Tongue (tissue), 3 donors: ENCODE measurements at places on chromosomes 2 and 18.
A peak's percentile ranks its signal among the peaks of the same experiment; 100 is the strongest.

GRCh38 chr2:2620604-2621003, 289.5 kb upstream of the MYT1L start:
- DNase-seq: no peak

DNA sequence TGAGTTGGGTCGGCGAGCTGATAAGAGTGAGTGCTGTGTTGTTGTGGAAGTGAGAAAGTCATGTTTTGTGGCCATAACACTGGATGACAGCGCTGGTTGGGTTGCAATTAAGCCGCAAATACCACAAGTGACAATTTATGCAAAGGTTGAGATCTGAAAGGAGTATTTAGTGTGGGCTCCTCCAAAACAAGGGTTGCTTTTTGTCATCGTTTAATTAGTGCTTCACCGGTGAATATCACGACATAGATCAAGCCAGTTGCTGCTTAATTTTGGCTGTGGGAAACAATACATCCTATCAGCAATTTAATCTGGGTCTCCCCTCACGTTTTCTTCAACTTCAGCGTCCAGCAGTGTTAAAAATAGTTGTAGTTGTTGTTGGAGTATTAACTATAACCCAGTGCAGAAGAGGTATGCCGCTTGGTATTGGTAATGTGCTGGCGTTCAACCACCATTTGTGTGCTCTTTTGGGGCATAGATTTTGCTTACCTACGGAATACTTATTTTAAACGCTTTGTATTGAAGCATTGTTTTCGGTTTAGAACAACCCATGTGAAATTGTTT, 662 bp downstream of the ACVR2A start:
- peak; percentile 54 for DNase-seq

- DNase-seq: no peak
Measured at GRCh38 chr2:151472966-151473365, 63.3 kb downstream of the RIF1 start.

DNA sequence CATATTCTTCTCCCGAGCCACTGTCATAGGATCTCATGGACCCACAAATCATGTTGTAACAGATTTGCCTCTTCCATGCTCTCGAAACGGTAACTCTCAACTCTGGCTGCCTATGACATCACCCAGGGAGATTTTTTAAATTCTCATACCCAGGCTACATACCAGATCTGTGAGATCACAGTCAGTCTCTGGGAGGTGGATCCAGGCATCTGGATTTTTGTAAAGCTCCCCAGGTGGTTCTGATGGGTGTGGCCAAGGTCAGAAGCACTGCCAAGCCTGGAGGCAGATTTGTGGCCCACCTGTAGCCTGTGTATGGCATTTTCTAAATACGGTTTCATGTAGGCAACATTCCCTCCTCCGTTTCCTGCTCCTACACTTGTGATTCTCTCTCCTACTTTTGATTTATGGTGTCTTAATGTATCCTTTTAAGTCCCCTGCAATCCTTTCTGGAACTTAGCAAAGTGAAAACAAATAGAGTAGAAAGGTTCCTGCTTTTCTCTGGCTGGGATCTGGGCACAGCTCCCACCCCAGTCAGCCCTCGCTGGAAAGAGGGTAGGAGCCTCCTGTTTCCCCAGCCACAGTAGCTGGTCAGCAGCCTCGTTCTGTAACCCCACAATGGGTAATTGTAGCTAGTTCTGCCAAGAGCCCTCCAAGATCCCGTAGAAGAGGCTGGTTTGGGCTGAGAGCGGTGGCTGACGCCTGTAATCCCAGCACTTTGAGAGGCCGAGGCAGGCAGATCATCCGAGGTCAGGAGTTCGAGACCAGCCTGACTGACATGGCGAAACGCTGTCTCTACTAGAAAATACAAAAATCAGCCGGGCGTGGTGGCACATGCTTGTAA, 96.2 kb downstream of the KLHL29 start:
- DNase-seq: peak; percentile 68

- no peak for DNase-seq
Measured at GRCh38 chr2:235494716-235495372, 1.0 kb downstream of the AGAP1 start.

- DNase-seq: no peak
Measured at GRCh38 chr2:197121756-197122385, 188.7 kb downstream of the ANKRD44 start.

DNA sequence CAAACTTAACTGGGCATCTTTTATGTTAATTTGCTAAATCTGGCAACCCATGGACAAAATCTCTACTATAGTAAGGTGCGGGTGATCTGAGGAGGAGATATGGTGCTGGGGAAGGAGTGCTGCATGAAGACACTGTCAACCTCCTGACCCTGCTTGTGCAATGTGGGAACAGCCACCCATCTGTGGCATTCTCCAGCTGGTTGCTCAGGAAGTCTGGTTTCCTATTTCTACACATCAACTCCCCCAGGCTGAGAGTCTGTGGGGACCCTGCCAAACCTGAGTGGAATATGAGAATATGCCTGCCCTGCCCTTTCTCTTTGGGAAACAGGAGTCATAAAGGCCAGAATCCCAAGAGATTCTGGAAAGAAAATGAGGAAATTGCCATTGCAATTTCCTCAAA, 60.1 kb upstream of the PAX3 start:
- peak; percentile 32 for DNase-seq

DNA sequence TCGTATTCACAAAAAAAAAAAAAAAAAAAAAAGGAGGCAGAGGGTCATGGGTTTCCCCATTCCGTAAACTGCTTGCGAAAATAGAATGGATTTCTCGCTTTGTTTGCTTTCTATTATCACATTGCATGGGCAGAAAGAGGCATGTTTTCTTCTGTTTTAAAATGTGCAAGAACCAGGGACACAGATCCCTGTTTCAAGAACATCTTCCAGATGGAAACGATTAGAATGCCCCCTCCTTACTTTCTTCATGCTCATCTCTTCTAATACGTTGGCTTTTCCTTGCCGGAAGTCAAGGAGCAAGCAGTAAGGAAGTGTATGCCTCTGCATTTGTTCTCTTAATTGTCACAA, 51.0 kb upstream of the ZNF516 start:
- peak; percentile 44 for DNase-seq

DNA sequence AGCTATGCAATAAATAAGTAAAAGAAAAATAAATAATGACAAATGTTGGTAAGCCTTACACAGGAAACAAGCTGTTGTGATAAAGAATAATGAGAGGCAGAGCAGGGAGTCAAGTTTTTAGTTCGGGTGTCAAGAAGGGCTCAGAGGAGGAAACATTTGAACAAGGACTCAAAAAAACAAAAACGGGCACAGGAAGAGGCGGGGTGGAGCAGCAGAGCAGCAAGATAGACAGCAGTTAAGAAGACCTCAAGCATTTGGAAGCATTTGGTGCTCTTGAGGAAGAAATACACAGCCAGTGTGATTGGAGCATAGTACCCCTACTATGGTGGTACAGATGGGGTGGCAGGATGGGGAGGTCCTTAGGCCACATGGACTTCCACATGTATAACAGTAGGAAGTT, 2.8 kb downstream of the TMEM169 start:
- peak; percentile 16 for DNase-seq

- DNase-seq: peak; percentile 16
Measured at GRCh38 chr2:150853263-150853662, 365.8 kb upstream of the RND3 start.

DNA sequence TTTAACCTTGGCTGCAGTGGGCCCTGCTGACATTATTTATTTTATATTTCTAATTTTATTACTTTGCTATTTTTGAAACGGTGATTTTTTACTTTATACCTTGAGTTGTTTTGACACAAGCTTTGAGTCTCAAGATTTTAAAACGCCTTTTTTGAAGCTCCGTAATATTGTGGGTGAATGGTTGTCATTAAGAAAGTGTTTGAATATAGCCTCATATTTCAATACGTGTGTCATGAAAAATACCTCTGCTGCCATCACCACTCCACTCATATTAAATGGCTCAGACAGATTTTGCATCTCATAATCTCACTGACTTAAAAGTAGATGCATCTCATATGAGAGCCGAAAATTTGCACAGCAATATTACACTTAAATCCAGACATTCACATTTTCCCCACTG, 106.6 kb downstream of the CTNNA2 start:
- no peak for DNase-seq

DNA sequence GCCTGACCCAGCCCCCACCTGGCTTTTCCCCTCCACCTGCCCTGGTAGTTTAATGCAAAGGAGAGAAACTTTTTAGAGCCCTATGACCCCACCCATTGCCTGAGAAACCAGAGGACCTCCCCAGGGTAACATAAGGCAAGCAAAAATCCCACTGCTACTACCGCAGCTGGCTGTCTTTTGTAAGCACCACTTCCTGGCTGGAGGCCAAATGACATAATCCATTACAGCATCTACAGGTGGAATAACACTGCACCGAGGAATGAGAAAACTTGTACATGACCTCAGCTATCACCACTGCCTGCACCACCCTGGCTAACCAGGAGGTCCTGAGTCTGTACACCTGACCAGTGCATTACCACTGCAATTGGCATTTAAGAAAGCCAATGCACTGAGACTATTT, 149.6 kb upstream of the GALNT5 start:
- DNase-seq: peak; percentile 12

DNA sequence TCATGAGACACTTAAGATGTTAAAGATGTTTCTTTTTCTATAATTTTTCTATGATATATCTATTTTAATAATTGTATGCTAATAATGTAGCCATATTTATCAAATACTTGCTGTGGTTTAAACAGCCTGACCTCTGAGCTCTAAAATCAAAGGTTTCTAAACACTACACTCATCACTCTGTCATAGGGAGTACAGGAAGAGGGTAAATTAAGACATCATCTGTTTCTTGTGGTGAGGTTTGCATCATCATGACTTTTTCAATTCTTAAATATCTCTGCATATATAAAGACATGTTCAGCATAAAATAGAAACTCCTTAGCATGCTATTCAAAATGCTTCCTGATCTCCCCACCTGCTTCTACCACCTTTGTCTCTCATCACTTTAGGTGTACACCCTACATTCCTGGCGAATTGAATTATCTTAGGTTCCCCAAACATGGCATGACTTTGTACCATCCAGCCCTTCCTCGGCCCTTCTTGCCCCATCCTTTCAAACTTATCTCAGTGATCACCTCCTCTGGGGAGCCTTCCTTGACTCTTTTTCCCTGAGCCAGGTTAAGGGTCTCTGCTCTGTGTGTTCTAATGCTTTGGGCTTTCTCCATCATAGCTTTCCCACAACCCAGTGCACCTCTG, 105.3 kb upstream of the TTN start:
- DNase-seq: no peak

DNA sequence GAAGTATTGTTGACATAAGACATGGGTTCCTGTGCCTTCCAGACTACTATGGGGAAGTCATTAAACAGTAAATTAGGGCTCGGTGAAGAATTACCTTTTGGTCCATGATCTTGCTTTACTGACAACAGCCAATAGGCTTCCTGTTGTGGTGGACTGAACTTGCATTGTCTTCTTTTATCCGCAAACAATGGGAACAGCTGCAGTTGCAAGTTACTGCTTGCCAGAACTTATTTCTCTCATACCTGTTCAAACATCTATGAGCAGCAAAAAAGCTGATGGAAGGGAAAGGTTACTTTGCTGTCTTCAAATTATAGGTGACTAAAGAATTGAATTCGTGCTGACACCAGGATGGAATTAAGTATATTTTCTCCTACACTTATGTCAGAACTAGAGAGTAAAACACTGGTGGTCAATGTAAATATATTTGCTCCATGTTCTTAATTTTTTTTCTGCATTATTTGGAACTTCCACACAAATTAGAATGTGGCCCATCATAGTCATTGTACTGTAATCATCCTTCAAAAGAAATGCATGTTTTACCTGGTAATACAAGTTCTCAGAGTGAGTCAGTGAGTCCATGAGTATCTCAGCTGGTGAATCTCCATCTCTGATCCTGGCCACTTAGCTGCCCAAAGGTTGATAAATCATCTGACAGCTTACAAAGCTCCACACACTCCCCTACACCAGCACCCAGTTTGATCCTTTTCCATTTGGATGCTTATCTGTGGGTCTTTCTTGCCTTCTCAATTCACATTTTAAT, 37.3 kb upstream of the RNF152 start:
- no peak for DNase-seq
